HTR-8/SVneo (cell line): ENCODE measurements at places on chromosomes 3 and 15.

- no peak for DNase-seq
These were observed 23.8 kb upstream of the ABI3BP start for GRCh38 chr3:101017017-101017416.

DNA sequence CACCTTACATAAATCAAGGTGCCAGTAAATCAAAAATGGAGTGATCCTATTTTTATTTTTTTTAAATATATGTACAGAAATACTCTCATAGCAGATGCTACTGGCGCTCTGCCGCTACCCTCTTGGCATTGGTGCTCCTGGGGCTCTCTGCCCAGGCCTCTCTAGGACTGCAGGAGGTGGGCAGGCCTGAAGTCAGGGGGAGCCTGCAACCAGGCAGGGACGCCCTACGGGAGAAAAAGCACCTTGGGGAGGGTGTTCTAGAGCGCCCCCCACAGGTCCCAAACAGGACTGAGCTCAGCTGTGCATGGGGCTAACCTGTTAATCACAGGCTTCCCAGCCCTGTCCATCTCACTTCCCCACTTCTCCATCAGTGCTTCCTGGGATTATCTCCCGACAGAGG is 192.5 kb downstream of the SHQ1 start:
- no peak for DNase-seq

GRCh38 chr3:128447561-128448013 is 19.1 kb downstream of the DNAJB8 start:
- no peak for DNase-seq

GRCh38 chr3:39362192-39362591 is 21.0 kb upstream of the SLC25A38 start:
- no peak for DNase-seq

DNA sequence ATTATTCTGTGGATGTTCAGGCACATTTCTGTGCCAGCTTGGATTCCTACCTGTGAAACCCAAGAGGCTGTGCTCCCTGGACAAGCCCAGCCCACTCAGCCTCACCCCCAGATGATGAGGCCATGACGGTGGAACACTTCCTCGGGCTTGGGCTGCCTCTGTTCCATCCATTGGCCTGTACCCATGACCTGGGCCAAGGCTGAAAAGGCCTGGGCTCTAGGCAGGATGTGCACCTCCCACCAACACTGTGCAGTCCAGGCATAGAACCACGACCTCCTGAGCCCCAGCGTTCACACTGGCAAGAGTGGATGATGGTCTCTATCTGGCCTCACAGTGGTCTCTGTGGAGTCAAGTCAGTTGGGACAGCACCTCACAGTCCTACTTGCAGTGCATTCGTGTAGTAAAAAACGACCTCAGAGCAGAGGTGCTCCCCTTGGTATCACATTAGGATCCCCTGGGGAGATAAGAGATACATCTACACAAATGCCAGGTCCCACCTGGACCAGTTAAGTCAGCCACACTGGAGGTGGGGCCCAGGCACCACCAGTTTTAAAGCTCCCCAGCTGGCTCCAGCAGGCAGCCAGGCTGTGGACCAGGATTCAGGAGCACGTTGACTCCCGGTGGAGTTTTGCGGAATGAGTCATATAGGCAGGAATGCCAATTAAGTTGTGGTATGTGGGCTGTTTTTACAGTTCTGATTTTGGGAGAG is 39.0 kb upstream of the IGF1R start:
- peak; percentile 74 for DNase-seq

DNA sequence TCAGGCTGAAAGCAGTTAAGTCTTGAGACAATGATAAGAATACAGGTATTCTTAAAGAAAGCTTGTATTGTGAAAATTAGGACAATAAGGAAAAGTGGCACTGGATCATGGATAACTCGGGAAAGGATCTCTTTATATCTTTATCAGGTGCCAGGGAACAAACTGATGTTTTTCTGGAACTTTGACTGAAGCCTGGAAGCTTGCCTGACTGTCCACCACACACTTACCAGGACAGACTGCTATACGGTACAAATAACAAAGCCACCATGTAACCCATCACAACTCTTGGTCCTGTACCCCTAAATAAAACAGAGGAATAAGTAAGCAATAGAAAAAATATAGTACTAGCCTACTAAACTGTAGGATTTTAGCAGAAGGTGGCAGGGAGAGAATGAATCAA is 623.0 kb downstream of the OTOL1 start:
- DNase-seq: no peak

GRCh38 chr3:59017617-59017984 is 32.2 kb downstream of the CFAP20DC start:
- DNase-seq: no peak

- peak; percentile 63 for DNase-seq
These were observed 303.9 kb upstream of the RASGRP1 start for GRCh38 chr15:38868326-38869114.

DNA sequence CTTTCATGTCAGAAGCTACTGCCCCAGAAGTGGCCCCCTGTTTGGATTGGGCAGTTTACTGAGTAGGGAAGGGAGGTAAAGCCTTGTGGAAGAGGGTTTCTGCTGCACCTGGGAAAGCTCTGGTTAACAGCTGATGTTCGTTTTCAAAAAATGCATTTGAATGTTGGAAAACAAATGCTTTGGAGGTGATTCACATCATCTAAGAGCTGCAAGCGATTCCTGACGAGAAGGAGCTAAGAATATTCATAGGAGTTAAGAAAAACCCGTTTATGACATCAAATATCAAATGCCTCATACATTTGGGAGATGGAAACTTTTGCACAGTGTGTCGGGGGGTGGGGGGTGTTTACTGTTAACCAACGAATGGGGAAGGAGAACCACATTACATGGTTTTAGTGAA is 183.8 kb upstream of the NR2F2 start:
- no peak for DNase-seq

DNA sequence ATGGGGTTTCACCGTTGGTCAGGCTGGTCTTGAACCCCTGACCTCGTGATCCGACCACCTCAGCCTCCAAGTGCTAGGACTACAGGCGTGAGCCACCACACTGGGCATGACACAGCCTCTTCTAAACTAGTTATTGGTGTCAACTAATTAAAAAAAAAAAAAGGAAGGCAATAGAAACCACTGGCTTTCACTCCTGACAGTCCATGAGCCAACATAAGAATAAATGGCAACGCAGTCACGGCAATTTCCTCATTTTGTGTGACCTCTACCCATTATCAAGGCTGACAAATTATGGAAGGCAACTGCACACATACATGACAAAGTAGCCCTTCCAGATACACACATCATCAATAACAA is 5.9 kb downstream of the ARHGEF3 start:
- no peak for DNase-seq

DNA sequence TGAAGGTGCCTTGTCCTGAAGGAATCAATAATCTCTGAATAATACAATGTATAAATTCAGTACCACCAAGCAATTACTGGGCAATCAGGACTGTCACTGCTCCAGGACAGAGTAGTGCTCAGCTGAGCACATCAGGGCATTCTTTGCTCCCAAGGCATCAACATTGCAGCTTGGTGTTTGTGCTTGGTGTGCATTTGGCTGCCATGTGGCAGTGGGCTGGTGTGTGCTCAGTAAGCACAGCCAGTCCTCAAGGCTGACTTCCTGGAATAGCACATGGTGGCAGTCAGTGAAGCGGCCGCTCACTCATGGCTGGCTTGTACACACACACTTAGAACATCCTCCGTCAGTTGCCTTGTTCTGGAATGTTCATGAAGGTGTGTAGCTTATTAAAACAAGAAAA is 217.0 kb downstream of the EPHB1 start:
- no peak for DNase-seq

- DNase-seq: no peak
These were observed 72.0 kb upstream of the PCSK6 start for GRCh38 chr15:101561584-101561906.

GRCh38 chr3:136305879-136306278 is 55.7 kb downstream of the PCCB start:
- DNase-seq: peak; percentile 54

DNA sequence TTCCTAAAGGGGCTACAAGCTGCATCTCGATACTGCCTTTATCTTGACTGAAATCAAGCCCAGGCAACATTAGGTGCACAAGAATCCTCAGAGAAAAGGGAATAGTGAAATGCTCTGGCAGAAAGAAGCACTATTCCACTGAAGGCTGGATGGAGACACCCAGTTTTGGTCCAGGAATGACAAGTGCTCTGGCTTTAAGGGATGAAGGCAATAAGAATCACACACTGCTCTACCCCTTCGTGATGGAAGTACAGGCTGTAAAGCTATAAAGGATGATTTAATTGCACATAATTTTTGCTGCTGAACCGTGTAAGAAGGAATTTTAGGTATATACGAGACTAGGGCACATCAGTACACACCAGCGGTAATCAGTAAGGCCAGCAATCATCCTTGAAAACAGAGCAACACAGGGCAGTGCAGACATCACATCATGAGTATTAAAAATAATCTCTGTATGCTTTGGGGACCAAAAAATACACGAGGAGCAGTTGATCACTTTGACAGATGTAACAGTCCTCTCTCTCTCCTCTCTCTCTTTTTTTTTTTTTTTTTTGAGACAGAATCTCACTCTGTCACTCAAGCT is 414.6 kb upstream of the TBL1XR1 start:
- no peak for DNase-seq

DNA sequence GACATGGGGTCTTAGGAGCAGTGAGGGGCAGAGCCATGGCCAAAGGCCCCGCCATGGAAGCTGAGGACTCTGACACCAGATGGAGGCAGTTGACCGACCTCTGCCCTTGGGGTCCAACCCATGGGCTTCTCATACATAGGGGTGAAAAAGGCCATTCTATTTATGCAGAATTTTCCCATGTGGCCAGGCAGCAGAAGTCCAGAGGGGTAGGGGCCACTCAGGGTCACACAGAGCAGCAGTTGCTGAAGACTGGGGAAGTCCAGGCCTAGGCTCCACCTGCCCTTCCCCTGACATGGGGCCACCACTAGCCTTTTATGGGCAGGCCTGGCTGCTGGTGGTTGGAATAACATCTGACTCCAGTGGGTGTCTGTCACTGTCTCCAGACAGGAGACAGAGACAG is 6.4 kb downstream of the PRSS50 start:
- no peak for DNase-seq

GRCh38 chr3:160564949-160565441 is 376 bp downstream of the KPNA4 start:
- peak; percentile 29 for DNase-seq

DNA sequence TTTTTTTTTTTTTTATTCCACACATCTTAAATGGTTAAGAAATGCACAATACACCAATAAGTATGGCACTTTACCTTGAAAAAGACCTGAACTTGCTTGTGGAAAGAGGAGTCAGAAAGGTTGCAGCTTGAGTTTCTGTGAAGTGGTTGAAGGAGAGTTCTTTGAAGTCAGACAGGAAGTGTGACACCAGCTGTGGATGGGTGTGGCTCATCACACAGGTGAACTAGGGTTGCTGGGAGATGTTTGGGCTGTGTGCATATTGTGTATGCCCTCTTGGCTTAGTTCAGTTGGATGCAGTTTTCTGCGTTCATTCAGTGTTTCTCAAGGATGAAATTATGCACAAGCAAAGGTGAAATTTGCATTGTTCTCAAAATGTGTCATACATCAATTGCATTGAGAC is 6.3 kb downstream of the AEN start:
- no peak for DNase-seq

GRCh38 chr3:46399557-46399956 is 7.3 kb downstream of the CCR5AS start:
- DNase-seq: no peak

DNA sequence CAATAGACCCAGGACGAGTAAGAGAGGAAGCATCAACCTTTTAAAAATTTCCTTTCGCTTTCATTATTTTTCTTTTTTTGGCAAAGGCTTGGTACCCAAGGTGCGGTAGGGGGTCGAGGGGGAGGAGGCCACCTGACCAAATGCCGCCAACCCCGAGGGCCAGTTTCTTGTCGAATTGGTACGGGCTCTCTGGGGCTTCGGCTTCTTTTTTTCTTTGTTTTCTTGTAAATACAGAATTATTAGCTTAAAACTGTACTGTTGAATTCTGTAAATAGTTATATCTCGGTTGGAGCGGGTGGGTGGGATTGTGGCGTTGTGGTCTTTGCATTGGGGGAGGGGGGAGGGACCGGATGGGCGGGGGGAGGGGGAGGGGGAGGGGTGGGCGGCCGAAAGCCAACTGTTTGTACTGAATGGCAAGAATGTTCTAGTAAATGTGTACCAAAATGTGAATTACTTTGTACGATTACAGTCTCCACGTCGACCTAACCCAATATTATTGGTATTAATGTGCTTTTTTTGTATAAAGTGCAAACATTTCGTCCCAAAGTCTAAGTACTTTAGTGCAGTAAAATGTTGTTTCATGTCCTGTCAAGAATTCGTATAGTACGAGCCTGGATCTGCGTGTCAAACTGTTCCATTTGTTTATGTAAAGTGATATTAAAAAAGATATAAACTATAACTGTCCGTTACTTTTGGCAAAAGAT is 4.7 kb downstream of the ZIC1 start:
- no peak for DNase-seq

- DNase-seq: no peak
These were observed 190.7 kb downstream of the MAGI1 start for GRCh38 chr3:65848024-65848423.

DNA sequence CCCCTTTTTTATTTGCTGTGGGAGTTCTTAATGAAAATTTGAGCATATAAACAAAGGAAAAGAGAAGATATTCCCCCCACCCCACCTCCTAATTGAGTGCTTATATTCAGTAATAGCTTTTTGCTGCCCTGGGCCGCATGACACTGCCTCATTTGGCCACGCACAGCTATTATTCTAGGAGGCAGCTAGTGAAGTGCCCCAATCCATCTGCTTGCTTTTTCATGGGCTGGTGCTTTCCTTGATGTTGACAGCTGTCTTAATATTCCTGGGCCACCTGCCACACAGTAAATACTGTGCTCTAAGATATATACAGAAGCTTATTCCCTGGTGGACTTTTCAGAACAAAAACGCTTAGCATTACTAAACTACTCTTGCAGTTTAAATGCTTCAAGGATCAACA is 3.8 kb upstream of the CRYBG3 start:
- DNase-seq: no peak

GRCh38 chr15:84981711-84982300 is at the start of gene PDE8A:
TSS of gene PDE8A (plus strand) at chr15:84981856. CDS start at chr15:84982163, 307 bp downstream.
- DNase-seq: peak; percentile 14

DNA sequence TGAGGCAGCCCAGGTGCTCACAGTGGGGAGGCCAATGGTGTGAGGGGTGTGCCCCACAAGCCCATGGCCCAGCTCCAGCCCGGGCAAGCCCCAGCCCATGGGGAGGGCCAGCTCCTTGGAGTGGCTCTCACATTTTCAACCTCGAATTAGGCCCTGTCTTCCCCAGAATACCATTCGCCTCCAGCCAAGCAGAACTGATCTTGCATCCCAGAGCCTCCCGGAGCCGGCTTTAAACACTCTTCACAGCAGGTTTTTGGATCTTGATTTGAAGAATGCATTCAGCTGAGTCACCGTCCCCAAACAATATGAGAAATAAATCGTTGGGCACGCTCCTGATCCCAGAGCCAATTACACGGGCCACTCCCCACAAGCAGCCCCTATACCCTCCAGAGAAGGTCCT is 23.7 kb downstream of the TPRA1 start:
- DNase-seq: no peak
